ENCODE measurements at places on chromosomes 5 and 9.

DNA sequence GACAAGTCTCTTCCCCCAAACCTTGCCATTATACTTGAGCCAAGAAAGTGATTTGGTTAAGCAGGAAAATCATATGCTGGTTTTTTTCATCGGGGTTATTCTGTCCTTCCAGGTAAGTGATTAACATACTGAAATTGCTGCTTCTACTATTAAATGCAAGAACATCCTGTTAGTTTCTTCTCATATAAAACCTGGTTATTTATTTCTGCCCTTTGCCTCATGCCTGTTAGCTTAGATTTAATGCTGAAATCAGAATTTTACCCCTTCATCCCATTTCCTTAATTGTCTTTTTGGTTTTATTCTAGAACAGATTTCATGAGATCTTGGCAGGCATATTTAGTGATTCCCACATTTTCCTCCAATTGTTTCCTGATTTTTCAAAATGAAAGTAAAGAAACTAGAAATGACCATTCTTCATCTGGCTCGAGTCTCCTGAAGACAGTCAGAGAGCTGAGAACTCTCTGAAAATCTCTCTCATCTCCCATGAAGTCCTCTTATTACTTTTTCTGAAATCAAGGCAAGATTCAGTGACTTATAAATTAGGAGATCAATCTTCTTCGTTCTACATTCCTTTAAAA lies 132.9 kb downstream of the NFIB start:
- no peak for DNase-seq

DNA sequence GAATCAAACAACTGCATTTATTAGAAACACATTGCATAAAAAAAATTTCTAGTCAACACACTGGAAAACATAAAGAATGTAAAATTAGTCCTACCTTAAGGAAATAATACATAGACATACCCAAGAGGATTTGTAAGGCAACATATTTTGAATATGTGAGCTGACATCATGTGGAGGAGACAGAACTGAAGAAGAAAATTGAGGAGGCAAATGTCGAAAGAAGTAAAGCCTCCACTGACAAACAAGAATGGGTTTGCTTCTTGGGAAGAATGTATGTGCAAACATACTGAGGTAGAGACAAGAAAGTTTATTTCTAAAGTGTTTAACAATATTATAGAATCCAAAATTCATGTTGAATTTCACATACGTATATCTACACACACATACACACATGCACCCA lies 363.0 kb upstream of the PDE4D start:
- peak; percentile 26 for DNase-seq

DNA sequence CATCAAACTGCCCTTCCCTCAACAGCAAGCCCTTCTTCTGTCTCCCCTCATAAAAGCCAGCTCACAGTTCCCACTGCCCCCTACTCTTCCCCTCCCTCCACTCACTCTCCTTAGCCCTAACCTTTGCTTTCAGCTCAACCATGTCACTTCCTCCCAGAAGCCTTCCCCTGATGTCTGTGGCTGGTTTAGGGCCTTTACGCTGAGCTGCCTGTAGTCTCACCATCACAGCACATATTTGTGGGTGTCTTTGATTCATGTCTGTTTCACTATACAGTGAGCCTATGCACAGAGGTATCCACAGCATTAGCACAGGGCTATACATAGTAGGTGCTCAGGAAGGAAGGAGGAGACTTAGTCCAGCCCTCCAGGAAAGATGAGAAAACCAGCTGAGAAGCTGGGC lies 34.7 kb downstream of the C9orf50 start:
- DNase-seq = no peak

DNA sequence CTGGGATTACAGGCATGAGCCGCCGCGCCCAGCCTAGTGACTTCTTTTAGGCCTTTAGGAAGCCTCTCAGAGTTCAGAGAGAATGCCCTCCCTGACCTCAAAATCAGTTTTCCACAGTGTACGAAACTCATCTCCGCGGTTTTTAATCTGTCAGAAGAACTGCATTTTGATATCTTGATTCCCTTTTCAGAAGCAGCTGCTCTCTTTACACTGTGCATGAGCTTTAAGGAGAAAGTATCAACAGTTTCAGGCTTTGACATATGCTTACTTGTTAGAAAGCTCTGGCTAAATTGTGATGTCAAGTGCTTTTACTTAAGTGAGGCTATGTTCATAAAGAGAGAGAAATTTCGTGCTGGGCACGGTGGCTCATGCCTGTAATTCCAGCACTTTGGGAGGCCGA lies 74.6 kb downstream of the USP20 start:
- DNase-seq = no peak

- DNase-seq = no peak
These were observed 210.9 kb downstream of the FRMD3 start for GRCh38 chr9:83327323-83327722.

- DNase-seq = no peak
These were observed 33.9 kb downstream of the GOLGA1 start for GRCh38 chr9:124906966-124907365.

DNA sequence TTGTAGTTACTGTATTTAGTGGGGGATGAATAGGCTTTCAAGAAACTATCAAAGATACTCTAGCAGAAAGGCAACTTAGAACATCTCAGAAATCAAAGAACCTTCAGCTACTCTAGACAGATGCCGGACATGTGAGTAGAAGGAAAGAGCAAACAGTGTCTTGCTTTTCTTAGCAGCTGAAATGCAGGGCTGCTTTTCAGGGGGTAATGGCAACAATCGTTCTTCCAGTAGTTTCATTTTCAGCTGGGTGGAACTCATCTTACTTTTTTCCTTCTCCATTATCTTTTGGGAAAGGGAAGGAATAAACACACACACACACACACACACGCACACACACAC lies 281.6 kb downstream of the CRB2 start:
- no peak for DNase-seq

DNA sequence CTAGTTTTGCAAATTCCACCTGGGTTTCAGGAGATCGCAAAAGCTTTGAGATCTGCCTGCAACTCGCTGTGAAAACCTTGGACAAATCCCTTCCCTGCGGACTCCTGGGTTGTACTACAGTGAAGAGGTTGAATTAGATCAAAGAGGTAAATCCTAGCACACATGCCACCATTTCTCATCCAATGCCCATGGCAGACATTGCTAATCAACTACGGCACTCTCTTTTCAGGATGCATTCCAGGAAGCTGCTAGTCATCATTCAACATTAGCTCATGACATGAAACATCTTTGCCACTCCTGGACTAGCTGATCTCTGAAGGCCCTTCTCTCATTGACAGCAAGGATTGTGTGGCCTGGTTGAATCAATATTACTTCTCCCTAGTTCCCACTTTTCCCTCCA lies 46.1 kb downstream of the PCDH1 start:
- DNase-seq = no peak

- no peak for DNase-seq
These were observed 23.0 kb downstream of the PDE6A start for GRCh38 chr5:149921597-149921996.

GRCh38 chr5:33441241-33442177 lies 744 bp downstream of the TARS1 start:
- peak; percentile 35 for DNase-seq

DNA sequence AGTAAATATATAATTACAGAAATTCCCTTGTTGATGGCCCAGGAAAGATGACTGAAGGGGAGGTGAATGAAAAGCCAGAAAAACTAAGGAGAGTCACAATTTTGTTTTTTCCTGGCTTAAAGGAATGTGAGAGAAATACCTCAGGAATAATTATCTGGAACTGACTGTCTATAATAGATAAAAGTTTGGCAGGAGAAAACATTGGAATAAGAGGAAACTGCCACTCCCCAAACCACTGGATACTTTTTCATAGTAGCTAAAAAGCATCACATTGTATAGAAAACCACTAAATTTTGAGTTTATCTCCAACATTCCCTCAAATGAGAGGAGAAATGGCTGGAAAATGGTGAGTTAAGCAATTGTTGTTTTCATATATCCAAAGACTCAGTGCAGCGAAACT lies 326.0 kb downstream of the NPR3 start:
- DNase-seq = no peak

GRCh38 chr9:20419533-20419932 lies 202.8 kb downstream of the MLLT3 start:
- DNase-seq = no peak

DNA sequence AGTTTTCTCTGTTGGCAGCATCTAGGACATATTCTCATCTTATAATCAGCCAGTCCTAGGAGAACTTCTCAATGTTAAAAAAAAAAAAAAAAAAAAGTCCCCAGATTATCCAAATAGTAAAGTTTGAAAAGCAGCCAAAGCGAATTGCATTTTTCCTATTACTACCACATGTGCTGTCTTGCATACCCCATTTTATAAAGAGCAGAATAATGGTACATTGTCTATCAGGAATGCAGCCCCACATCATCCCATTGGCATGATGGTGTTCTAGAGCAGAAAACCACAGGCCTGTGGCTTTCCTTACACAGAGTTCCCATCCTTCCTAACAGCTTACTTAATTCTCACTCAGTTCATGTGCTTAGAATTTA lies 381.6 kb downstream of the TMEM38B start:
- no peak for DNase-seq

DNA sequence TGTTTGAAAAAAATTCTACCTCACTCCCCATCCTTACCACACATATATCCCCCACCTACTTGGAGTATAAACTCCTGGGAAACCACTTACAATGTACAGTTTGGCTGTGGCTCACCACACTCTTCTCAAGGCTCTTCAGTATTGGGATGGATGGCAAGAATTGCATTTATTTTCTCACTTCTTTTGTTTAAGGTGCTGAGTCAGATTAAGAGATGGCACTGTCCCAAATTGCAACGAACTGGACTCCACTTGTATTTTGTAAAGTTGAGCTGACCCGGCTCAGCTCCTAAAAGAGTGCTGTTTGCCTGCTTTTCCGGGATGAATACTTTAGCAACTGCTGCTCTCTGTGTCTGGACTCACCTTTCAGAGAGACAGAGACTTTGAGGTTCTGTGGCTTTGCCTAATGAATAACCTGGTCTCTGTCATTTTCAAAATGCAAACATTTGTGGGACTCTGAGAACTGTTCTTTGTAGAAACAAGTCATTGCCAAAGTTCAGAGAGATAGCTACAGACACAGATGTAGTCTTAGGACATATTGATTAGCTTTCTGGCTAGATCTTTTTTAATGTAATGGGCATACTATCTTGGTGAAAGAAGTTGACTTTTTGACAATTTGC lies 42.2 kb downstream of the PPP2R2B start:
- no peak for DNase-seq

- DNase-seq = no peak
These were observed 195.4 kb downstream of the HSPA4 start for GRCh38 chr5:133247151-133247709.

- no peak for DNase-seq
These were observed 1.1 kb upstream of the FAM78A start for GRCh38 chr9:131277287-131277909.

- no peak for DNase-seq
These were observed 26.8 kb downstream of the GRIA1 start for GRCh38 chr5:153517241-153517611.

DNA sequence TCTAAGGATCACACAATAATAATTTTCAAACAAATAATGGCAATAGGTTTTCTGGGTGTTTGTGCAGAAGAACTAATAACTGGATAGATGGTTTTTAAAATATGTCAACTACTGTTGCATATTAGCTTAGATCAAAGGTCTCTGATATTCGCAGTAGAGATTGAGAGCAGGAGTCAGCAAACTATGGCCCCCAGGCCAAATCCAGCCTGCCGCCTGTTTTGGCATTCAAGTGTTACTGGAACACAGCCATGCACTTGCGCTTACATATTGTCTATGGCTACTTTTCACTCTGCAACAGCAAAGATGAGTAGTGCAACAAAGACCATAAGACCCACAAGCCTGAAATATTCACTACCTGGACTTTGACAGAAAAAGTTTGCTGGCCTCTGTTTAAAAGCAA lies 260.8 kb downstream of the GRIA1 start:
- DNase-seq = no peak

GRCh38 chr5:85017261-85017660 lies 632.6 kb upstream of the EDIL3 start:
- DNase-seq = no peak

GRCh38 chr9:114902786-114903524 lies 27.4 kb downstream of the TNFSF8 start:
- no peak for DNase-seq

- no peak for DNase-seq
These were observed 583.5 kb downstream of the ZNF608 start for GRCh38 chr5:124162767-124163532.

DNA sequence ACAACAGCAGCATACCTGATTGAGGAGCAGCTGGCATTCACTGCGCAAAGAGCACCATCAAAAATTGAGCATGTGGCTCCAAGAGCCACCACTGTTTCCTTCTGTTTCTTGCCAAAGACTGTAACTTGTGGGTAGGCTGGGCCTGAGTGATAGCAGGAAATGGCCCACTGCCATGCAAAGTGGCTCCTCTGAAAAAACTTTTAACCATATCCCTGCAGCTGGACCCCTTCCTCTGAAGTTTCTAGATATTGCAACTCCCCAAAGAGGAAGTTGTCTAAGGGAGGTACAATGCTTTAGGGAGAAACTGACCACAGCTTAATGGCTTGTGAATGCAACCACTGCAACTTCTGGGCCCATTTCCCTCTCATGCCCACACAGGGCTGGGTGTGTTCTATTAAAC lies 355.4 kb upstream of the PDE4D start:
- peak; percentile 49 for DNase-seq

- DNase-seq = no peak
These were observed 3.2 kb downstream of the RBM18 start for GRCh38 chr9:122261469-122261881.

DNA sequence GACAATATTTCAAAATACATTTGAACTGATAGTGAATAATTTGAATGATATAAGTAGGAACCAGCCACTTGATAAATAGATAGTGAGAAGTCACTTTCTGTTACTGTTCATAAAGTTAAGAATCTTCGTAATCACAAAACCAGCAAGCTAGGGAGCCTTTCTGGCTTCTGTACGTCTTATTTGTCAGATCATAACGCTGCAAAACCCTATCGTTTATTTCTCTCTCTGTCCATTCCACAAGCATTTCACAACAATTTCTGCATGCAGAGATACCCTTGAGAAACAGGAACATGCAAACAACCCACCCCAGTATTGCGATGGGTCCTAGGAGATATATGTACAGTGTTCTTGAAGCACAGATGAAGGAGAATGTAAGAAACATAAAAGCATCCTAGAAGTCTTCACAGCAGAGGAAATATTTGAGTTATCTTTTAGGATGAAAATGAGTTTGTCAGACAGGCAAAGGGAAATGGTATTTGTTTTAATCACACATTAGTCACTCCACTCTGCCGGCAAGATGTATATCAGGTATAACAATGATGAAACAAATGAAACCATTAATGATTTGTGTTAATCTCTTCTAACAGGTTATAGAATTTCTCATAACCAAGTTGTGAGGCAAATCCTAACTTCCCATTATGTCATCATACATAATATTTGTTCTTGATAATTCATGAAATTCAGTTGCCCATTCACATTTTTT lies 668.7 kb upstream of the FTMT start:
- no peak for DNase-seq

DNA sequence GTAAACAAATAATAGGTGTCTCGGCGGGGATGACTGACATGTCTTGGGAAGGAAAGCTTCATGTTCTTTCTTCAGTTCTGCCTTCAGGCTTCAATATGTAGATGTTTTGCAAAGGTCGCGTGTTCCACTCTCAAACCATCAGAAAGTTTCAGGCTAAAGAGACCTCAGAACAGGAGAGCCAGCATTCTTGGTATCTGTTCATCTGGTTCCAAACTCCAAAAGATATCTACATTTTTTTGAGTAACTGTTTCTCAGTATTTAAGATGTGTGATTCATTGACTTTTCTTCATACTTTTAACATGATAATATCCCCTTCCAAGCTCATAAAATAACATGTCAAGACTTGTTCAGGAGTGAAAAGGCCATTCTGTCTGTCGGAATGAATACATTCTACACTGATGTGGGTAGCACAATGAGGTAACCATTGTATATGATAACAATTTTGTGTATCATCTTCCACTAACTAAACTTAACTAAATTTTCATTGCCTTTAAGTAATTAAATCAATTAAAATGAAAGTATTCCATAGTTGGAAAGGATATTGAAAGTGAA lies 183.6 kb downstream of the CFAP90 start:
- no peak for DNase-seq
